CD4-positive, alpha-beta T cell (primary cell): ENCODE measurements at places on chromosomes 12 and 14. TPM values are rescaled to one million over a fixed set of nuclear protein-coding genes. Genes with fewer than 3 reads are reported as not detected.

NPFF gene
- not detected for total RNA-seq

KRT85 gene
- total RNA-seq, result not detected

CCDC197 gene
- not detected for total RNA-seq

DUSP6 gene
- total RNA-seq, result 14.7 TPM

C12orf56 gene
- total RNA-seq, result 0.08 TPM

SLC10A1 gene
- not detected for total RNA-seq

KRT72 gene
- 83.4 TPM for total RNA-seq

HHIPL1 gene
- not detected for total RNA-seq
